Activated CD4-positive, alpha-beta T cell treated with anti-CD3 and anti-CD28 coated beads, Interleukin-2, Interleukin-6, amounts not matched to agents 100 ng/mL and 50 ng/mL, durations not matched to agents 16 hours and 8 hours (primary cell): ENCODE measurements at places on chromosomes 12 and 14.

DNA sequence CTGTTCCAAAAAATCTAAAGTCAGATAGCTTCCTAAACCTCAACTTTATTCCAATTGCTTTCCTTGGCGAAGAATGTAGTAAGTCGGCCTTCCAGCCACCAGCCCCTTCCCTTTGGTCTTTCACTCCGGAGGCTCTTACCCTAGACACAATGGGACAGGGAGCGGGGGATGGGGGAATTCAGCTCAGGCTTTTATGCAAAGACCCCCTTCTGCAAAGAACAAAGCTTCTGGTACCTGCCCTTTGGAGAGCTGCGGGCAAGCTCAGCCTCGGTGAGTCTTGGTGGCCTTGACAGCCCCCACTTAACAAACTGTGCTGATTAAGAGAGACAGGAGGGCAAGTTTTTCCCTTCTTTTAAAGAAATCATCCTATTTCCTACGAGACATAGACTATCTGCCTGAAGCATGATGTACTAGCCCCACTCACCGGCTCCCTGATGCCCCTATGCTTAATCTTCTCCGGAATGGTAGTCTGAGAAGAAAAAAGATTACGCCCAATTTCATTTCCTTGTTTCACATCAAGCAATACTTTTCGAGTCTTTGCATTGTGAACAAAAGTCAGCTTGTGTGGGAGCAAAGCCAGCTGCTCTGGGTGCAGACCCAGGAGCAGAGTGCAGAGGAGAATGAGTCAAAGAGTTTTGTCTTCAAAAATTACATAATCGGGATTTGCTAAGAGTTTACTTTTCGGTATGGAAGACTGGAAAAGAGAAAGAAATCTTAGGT is 1.5 kb upstream of the NANOG start:
- no peak for DNase-seq

DNA sequence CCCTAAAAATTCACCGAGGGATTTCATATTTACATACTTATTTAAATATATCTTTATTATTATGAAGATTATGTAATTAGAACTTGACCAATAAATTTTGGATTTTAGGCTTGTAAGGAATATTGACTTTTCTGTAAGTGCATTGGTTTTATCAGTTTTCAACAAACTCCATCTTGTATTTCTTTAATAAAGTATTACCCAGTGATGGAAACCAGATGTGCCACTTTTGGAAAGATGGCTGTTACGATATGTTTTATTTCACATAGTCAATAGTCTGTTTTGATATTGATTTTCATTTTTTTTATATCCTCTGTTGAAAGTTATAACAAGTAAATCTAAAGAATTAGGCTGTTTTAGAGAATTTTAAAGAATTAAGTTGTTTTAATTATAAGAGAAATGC is 1.8 kb downstream of the MON2 start:
- no peak for DNase-seq

GRCh38 chr12:12518919-12519318 is 43.7 kb downstream of the DUSP16 start:
- no peak for DNase-seq

- DNase-seq: no peak
Measured at GRCh38 chr14:68246074-68246785, 426.7 kb downstream of the RAD51B start.

GRCh38 chr12:76031414-76032042 is at the start of gene PHLDA1:
Gene PHLDA1, minus strand, starts transcription at chr12:76031776.
- peak; percentile 96 for DNase-seq

DNA sequence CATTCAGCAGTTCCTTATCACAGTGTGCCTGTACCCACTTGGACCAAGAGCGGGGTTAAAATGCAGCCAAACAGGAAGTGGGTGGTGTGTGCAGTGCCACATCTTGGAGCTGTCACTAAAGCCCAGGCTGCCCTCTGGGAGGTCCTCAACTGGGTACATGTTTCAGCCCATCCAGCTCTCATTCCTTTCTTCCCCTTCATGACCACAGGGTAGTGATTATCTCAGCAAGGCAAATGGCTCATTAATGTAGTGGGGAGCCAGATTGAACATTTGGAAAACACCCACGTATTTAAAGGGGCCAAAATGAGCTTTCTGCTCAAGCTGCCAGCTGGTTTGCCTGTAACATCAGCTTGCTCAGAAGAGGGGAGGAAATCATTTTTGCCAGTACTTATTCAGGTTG is 210.8 kb upstream of the BTG1 start:
- DNase-seq: no peak

DNA sequence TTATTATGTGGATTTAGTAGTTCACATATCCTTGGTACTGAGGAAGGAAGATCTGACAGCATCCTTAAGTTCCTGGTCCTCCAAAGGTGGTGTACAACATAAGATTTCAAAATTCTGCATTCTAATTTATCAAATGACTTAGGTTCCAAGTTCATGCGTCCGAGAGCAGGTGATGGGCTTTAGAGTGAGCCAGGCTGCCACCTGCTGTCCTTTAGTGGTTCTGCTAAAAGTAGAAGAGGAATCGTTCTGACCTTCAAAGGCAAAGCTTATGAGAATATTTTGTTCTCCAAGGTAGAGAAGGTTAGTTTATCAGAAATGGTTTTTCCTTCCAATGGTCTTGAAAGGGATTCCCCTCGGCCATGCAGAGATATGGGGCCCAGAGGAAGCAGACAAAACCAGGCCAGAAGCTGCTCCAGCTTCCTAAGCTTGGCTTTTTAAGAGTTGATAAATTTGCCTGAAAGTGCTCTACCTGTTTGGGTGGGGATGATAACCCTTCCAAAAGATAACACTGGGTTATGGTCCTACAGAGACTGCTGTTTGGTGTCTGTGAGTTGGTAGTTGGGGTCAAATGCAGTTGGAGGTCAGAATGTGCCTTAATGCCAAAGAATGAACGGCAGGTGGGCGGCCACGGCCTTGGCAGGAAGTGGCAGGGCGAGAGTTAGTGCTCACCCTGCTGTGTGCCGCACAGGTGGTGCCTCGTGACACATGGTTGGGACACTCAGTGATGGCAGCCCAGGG is 29.1 kb upstream of the LRTM2 start:
- peak; percentile 67 for DNase-seq

GRCh38 chr12:93680006-93680405 is 2.8 kb downstream of the CRADD start:
- no peak for DNase-seq

GRCh38 chr14:73785834-73786635 is 65.6 kb upstream of the PTGR2 start:
- DNase-seq: peak; percentile 85

DNA sequence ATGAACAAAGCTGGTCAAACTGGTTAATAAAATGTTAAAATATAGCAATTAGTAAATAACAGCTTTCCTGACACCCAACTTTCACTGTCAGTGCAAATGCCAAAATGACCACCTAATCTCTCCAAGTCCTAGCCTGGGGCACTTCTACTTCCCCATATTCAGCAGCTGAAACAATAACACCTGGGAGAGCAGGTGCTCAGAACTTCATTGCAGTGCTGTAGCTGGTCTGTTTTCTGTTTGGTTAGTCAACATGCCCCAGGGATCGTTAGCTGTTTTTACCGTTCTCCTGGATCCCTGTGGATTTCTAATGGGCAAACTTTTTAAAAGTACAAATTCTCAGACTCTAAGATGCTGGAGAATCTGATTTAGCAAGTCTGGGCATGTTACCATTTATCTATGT is 759.7 kb downstream of the GALC start:
- no peak for DNase-seq

DNA sequence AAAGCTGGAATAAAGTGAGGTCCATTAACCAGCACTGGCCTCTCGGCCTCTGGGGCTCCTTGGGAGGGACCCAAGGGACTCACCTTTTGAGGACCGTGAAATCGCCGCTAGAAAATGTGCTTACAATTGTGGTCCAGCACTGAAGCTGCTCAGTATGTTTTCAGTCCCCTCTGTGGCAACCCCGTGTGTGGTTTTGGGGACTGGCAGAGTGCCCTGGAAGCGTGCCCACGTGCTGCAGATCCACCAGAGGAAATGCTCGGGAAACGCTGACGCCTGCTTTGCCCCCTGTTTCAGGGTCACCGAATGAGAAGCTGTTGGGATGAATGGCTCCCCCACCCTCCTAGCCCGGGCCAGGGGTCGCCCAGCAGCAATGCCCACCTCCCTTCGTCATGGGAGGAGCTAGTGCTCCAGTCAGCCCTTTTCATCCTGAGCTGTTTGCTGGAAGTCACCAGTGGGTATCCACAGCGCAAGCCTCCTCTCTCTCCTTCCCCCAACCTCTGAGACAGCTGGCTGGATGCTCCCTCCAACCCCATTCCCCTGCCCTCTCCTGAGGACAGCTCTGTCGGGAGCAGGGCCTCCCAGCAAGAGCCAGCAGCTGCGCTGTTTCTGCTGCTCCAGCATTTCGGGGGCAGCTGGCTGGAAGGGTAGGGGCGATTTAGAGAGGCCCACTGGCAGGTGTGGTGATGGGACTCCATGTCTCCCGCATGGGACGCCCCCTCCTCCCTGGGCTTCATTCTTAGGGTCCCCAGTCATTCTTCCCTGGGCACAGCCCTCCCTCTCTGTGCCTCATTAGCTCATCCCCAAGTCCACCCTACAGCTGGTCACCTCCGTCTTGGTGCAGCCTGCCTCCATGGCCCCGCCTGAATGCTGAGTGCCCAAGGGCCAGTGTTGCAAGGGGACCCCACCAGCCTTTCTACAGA is 33.2 kb upstream of the PPP1R13B start:
- no peak for DNase-seq

- no peak for DNase-seq
Measured at GRCh38 chr12:85509857-85510256, 229.8 kb downstream of the ALX1 start.

DNA sequence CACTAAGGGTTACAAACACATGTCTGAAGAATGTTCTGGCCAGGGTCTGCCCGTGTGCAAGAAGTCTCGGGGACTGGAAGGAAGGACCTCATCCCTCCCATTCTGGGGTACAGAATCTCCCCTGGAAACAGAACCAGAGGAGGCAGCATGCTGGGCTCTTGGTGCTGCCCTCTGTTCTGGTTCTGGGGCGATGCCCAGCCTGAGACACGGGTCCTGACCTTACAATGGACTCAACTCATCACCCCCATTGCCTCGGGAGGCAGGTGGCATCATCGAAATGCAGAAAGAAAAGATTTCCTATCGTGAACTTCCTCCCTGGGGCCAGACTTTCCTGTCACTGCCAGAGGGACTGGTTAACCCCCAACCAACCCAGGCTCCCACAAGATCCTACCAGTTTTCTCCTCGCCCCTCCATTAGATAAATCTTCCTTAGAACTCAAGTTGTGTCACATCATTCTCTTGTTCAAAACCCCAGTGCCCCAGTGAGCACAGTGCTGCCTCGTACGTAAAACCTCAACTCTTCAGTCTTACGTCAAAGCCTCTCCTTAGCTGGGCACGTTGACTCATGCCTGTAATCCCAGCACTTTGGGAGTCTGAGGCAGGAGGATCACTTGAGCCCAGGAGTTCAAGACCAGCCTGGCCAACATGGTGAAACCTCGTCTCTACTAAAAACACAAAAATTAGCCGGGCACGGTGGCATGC is 52.1 kb downstream of the PSMA6 start:
- DNase-seq: no peak

- DNase-seq: no peak
Measured at GRCh38 chr12:34299802-34300193, 277.5 kb downstream of the ALG10 start.

DNA sequence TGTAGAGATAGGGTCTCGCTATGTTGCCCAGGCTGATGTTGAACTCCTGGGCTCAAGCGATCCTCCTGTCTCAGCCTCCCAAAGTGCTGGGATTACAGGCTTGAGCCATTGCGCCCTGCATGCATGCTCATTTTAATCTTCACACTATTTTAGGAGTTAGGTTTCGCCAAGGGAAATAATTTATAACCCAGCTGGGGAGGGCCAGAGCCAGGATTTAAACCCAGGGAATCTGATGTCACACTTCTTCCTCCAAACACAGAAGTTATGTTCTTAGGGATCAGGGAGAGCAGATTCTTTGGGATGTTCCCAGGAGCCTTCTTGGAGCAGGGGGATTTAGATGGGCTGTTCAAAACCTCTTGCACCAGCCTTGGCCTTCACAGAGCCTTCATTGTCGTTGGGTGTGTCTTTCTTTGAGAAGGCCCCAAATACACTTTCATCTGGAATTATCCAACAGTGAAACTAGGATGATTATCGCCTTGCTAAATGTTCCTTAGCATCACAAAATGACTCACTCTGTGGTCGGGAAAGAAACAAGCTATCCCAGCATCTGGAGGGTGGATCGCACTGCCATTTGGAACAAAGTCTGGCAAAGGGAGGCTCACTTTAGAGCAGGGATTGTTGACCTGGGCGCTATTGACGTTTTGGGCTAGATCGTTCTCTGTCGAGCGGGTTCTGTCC is 8.2 kb upstream of the PPP1CC start:
- DNase-seq: no peak

DNA sequence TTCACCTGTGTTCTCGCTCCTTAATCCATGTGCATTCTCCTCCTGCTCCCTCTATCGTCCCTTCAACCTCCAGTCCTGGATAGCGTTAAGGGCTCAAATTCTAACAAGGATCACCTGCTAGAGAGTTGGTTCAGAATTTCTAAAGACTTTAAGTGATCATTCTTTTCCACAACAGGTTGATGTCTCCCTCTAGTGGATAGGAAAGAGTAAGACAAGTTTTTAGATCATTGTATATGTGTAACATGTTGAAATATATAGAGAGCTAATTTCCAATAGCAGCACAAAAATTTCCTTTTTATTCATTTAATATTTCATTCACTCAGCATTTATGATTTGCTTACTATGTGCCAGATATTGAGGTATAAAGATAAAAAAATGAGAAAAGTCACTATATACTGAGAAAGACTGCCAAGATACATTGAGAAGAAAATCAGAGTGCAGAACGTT is 9.3 kb upstream of the ESR2 start:
- DNase-seq: peak; percentile 55

GRCh38 chr12:65300679-65301349 is 22.3 kb downstream of the MSRB3 start:
- no peak for DNase-seq

DNA sequence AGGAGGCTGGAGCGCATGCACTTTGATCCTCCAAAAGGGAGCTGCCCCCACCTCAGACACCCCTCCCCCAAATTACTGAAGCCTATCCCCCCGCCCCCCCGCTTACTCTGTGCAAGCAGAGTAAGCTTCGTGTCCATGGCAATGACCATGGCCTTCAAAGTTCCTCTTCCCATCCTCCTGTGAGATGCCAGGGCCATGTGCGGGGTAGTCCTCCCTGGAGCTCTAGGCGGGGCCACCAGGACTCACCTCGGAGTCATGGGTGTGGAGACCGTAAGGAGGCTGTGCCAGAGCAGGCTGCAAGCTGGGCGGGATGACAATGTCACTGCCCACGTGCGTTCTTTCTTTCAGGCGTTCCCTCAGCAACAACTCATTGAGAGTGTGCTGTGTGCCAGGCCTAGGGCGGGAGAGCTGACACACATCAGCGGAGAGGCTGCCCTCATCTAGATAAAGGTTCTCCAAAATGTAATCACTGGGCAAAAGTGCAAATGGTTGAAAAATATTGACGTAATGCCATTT is 66.8 kb downstream of the C14orf132 start:
- DNase-seq: no peak

DNA sequence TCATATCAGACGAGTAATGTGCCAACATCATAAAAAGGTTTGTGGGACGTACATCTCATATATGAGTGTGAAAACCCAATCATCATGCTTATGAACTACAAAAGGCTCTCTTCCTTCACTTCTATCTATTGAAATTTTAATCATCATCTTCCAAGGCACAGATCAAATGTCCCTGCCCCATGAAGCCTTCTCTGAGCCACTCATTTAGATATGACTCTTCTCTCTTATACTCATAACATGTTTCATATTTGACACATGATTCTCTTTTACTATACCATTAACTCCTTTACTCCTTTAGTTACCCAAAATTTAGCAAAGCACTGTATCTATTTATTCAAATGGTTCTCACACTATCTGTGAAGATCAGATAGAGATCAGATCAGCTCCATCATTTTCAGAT is 22.2 kb downstream of the RALGAPA1 start:
- DNase-seq: peak; percentile 14
